Tibial nerve (tissue), 4 donors: ENCODE measurements at places on chromosomes 7 and 10. TPM values are rescaled to one million over a fixed set of nuclear protein-coding genes. Genes with fewer than 3 reads are reported as not detected.

The TMEM139 gene
- 2.1 TPM for total RNA-seq

The TOMM7 gene
- 211 TPM for total RNA-seq

The COL1A2 gene
- total RNA-seq: 362 TPM

The PSD gene
- 1.1 TPM for total RNA-seq

The PSMC2 gene
- 61.4 TPM for total RNA-seq

The ASAH2B gene
- total RNA-seq: 0.87 TPM

The OR2A12 gene
- total RNA-seq: not detected

The ZNF736 gene
- 22.8 TPM for total RNA-seq

The NXPH1 gene
- total RNA-seq: not detected

The ICA1 gene
- 27.3 TPM for total RNA-seq

The PRLHR gene
- not detected for total RNA-seq

The ASB4 gene
- total RNA-seq: not detected

The VAX1 gene
- total RNA-seq: not detected

The PLAU gene
- 2.5 TPM for total RNA-seq

The CLEC5A gene
- 3.0 TPM for total RNA-seq

The LIPJ gene
- 0.87 TPM for total RNA-seq

The HACD1 gene
- 6.1 TPM for total RNA-seq

The FOXP2 gene
- total RNA-seq: 11.8 TPM

The PRPS1L1 gene
- not detected for total RNA-seq

The SPDYE11 gene
- total RNA-seq: not detected

The CTTNBP2 gene
- total RNA-seq: 12.9 TPM

The RASSF4 gene
- 181 TPM for total RNA-seq

The PALS2 gene
- 35.1 TPM for total RNA-seq

The ELN gene
- 70.1 TPM for total RNA-seq

The CRYGN gene
- not detected for total RNA-seq

The TSPAN13 gene
- 11.7 TPM for total RNA-seq
